ENCODE measurements at places on chromosomes 3 and 15.

DNA sequence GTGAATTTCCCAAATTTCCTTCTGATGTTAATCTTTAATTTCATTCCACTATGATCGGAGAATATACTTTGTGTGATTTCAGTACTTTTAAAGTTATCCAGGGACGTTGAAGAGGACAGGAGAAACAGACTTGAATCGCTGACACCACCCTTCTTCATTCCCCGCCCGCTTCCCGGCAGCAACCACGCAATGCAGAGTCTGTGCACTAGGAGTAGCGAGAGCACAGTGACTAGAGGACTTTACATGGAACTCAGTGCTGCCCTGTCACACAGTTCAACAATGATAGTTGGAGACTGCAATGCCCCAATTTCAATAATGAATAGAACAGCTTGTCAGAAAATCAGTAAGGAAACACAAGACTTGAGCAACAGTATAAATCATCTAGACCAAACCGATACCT is 73.9 kb downstream of the RNF13 start:
- DNase-seq = no peak

DNA sequence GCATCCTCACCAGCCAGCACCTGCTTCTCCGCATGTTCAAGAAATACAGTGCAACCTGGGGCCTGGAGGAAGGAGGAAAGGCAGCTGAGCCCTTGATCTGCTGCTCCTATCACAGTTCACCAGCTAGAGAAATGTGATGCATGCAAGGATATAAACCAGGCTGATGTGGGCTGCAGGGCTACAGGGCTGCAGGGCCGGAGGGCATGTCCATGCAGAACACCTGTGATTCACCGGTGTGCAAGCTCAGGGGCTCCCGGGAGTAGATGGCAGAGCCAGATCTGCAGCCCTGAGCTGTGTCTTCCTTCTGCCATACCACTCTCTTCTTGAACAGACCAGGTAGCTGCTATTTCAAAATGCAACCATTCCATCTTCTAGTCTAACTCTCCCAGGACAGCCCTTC is 84.9 kb downstream of the HMG20A start:
- no peak for DNase-seq

GRCh38 chr15:96540283-96540682 is 209.8 kb downstream of the NR2F2 start:
- no peak for DNase-seq

DNA sequence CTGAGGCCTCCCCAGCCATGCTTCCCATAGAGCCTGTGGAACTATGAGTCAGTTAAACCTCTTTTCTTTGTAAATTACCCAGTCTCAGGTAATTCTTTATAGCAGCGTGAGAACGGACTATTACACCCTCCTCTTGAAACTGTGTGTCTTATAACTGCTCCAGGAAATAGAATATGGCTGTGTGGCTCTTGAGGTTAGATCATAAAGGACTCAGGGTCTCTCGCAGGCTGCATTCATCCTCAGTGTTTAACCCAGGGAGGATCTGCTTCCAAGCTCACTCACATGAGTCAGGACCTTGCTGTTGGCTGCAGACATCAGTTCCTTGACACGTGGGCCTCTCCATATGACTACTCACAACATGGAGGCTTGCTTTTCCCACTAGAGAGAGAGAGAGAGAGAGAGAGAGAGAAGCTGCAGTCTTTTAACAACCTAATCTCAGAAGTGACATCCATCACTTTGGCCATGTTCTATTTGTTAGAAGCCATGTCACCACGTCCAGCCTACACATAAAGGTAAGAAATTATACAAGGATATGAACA is 114.3 kb upstream of the UBE2E1 start:
- no peak for DNase-seq

- DNase-seq = no peak
Observed at GRCh38 chr3:45124352-45124751, 21.8 kb downstream of the CDCP1 start.

DNA sequence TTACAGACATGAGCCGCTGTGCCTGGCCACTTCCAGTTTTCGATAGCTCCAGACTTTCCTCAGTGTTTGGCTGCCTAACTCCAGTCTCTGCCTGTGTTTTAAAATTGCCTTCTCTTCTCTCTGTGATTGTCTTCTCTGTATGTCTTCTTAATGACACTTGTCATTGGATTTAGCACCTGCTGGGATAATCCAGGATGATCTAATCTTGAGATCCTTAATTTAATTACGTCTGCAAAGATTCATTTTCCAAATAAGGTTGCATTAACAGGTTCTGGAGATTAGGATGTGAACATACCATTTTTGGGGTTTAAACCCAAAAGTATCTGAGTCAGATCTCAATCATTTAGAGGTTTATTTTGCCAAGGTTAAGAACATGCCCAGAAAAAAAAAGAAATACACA is 222.2 kb upstream of the PDZRN3 start:
- no peak for DNase-seq

DNA sequence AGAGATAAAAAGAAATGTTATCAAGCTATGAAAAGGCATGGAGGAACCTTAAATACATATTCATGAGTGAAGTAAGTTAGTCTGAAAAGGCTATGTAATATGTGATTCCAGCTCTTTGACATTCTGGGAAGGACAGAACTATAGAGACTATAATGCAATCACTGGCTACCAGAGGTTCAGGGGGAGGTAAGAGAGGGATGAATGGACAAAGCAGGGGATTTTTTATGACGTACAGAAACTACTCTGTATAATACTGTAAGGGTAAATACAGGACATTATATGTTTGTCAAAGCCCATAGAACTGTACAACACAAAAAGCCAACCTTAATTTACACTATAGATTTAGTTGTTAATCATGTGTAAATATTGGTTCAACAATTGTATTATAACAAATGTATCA is 46.1 kb downstream of the MCTP2 start:
- DNase-seq = no peak

GRCh38 chr3:12294885-12295580 is 6.2 kb downstream of the PPARG start:
- DNase-seq = no peak

- no peak for DNase-seq
Observed at GRCh38 chr3:141870091-141870687, 6.3 kb upstream of the ATP1B3 start.

DNA sequence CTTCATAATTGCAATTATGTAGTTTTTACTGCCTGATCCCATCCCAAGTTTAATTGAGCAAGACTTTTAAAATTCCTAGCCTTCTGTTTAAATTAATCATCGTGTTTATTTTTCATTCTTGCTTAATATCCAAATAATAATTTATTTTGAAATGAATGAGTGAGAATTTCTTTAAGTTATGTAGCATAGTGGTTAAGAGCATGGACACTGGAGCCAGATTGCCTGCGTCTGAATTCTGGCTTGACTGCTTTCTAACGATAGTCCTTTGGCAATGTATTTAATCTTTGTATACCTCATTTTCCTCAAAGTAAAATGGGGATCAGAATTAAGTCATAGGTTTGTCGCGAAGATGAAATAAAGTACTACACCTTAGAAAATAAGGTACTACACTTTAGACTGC is 71.4 kb downstream of the LRRC49 start:
- DNase-seq = no peak

GRCh38 chr15:66611257-66612053 is 45.7 kb upstream of the LCTL start:
- no peak for DNase-seq

DNA sequence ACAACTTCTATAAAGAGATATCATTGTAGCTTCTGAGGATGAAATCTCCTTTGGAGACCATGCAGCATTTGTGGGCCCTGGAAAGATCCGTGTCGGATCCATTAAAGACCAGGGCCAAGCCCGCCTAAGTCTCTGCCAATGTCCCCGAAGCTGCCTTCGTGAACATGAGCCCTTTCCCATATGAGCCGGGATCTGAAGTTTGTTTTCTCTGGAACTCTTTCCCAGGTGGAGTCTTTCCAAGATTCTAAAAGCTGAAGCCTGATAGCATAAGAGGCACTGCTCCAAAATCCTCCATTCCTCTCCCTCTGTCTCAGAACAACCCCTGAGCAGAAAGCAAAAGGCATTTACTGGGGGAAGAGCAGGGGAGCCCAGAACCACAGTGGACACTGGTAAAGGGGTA is 274.6 kb downstream of the NTRK3 start:
- DNase-seq = no peak
